ENCODE measurements at places on chromosomes 2 and 18. TPM values are rescaled to one million over a fixed set of nuclear protein-coding genes. Genes with fewer than 3 reads are reported as not detected.

The ARHGEF33 gene
- total RNA-seq = 0.16 TPM

The SH2D6 gene
- 0.96 TPM for total RNA-seq

The CCDC141 gene
- not detected for total RNA-seq

The GAREM1 gene
- 5.6 TPM for total RNA-seq

The SCN9A gene
- total RNA-seq = 3.7 TPM

The OSBPL1A gene
- 20.4 TPM for total RNA-seq

Measured in A549 treated with AZD2906 at 1 μM for 4 hours (cell line).